Esophagus squamous epithelium (tissue), 5 donors: ENCODE measurements at places on chromosomes 4 and X.

GRCh38 chrX:38006291-38006690 lies at the start of gene SYTL5:
Gene SYTL5 (plus strand): TSS chrX:38006553. CDS start chrX:38033890, 27,337 bp downstream.
- DNase-seq = no peak
- H3K27me3 ChIP-seq = no peaks in the 10 kb centered on the region
- no peaks in the 10 kb centered on the region for H3K4me1 ChIP-seq
- H3K4me3 ChIP-seq = no peak within 1 kb of the TSS

DNA sequence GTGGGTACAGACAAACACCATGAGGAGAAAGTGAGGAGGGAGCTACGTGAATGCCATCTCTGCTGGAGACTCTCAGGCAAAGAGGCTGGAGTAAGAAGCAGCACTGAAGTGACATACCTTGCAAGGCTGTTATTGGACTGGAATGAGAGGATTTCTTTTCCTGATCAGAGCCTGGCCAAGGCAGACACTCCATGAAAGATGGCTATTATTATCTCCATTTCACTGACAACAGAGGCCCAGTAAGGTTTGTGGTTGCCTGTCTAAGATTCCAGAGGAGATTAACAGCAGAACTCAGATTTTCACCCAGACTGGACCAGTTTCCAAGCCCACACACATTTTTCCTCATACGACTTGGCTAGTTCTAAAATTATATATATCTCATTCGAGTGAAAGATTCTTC lies 162.0 kb upstream of the EOLA2 start:
- no peaks in the 10 kb centered on the region for H3K27me3 ChIP-seq
- H3K27ac ChIP-seq = no peak overlapping the region

- no peak for DNase-seq
- H3K27me3 ChIP-seq = no peaks in the 10 kb centered on the region
- H3K27ac ChIP-seq = peak overlapping the region; percentile 56
- no peaks in the 10 kb centered on the region for H3K36me3 ChIP-seq
- H3K4me3 ChIP-seq = no peak overlapping the region
These were observed 36.7 kb upstream of the SORCS2 start for GRCh38 chr4:7155590-7156071.

GRCh38 chr4:76781698-76782595 lies 116.0 kb downstream of the SOWAHB start:
- DNase-seq = no peak
- peak overlapping the region; percentile 46 for H3K27ac ChIP-seq
- H3K4me3 ChIP-seq = no peak overlapping the region
- H3K27me3 ChIP-seq = no peaks in the 10 kb centered on the region
- H3K4me1 ChIP-seq = no peaks in the 10 kb centered on the region
